ENCODE measurements at places on chromosomes 4 and X. TPM values are rescaled to one million over a fixed set of nuclear protein-coding genes. Genes with fewer than 3 reads are reported as not detected.

DNA sequence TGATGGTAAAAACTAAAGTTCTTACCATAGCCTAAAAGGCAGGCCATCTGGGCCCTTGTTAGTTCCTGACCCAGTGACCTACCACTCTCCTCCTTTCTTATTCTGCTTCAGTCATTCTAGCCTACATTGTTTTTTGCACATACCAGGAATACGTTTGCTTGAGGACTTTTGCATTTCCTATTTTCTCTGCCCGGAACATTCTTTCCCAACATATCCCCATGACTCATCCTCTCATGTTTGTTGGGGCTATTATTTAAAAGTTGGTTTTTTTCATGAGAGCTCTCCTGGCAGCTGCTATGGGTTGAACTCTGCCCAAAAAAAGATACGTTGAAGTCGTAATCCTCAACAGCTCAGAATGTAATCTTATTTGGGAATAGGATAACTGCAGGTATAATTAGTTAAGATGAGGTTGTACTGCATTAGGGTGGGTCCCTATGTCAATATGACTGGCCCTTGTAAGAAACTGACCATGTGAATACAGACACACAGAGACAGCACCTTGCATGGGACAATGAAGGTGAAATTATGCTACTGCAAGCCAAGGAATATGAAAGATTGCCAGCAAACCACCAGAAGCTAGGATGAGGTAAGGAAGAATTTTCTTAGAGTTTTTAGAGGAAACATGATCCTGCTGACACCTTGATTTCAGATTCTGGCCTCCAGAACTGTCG is 138.3 kb upstream of the PDHA2 start:
- DNase-seq, result no peak

GRCh38 chrX:136862546-136862945 is 18.0 kb downstream of the RBMX start:
- DNase-seq, result no peak

DNA sequence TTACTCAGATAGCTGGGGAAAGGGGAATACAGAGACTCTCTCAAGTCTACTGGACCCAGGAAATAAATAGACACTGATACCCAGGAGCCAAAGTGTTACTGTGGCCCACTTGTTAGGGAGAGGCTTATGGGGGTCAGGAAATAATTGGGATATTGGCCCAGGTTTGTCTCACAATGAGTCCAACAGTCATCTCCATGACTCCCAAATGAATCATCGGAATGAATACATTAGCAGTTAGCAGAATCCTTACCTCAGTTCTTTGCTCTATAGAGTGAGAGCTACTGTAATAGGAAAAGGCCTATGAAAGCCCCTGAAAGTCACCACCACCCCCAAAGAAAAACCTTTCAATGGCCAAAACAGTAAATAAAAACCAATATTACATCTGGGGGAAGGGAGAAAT is 42.4 kb upstream of the ARHGEF6 start:
- no peak for DNase-seq

- DNase-seq, result no peak
These were observed 368.7 kb upstream of the FAM241A start for GRCh38 chr4:111776561-111776960.

DNA sequence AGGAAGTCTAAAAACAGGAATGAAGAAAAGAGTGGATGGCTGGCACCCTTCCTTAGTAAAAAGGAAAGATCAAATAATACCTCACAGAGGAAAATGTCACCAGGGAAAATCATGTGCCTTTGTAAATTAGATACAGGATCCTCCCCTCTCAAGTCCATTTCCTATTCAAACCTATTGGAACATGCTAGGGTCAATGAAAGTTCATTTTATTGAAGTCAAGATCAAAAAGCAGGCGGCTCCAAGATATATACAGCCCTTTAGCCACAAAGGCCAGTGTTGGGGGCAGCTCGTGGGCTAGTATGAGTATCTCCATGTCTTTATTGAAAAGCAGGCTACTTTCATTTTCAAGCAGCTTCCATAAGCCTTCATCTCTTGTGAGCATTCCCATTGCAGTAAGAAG is 141.1 kb downstream of the QDPR start:
- no peak for DNase-seq

DNA sequence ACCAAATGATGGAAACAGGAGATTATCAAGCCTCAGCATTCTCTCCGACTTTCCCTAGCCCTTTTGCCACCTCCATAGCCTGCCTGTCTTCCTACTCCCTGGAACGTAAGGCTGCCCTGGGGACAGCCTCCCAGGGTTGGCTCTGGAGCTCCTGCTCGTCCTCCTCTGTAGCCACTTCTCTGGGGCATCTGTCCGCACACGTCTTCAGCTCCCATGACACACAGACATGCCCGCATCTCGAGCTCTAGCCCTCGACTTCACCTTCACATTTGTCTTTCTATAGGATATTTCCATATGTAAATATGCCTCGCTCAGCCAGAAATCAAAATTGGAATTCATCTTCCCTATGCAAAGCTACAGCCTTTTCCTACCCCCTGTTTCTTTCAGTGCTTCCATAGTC is 67.7 kb downstream of the TSC22D3 start:
- no peak for DNase-seq

- no peak for DNase-seq
These were observed 18.0 kb upstream of the MND1 start for GRCh38 chr4:153326513-153326912.

GRCh38 chr4:189001971-189002450 is 862.8 kb downstream of the TRIML1 start:
- no peak for DNase-seq

GRCh38 chrX:48957477-48957826 is at the start of gene OTUD5:
TSS of gene OTUD5 (minus strand) at chrX:48957607. CDS start at chrX:48957570, 37 bp downstream.
- no peak for DNase-seq

DNA sequence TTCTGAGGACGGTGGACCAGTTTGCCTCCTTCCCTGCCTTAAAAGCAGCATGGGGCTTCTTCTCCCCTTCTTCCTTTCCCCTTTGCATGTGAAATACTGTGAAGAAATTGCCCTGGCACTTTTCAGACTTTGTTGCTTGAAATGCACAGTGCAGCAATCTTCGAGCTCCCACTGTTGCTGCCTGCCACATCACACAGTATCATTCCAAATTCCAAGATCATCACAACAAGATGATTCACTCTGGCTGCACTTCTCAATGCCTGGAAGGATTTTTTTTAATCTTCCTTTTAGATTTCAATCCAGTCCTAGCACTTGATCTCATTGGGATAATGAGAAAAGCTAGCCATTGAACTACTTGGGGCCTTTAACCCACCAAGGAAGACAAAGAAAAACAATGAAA is 255.3 kb downstream of the RAPGEF2 start:
- DNase-seq, result no peak

DNA sequence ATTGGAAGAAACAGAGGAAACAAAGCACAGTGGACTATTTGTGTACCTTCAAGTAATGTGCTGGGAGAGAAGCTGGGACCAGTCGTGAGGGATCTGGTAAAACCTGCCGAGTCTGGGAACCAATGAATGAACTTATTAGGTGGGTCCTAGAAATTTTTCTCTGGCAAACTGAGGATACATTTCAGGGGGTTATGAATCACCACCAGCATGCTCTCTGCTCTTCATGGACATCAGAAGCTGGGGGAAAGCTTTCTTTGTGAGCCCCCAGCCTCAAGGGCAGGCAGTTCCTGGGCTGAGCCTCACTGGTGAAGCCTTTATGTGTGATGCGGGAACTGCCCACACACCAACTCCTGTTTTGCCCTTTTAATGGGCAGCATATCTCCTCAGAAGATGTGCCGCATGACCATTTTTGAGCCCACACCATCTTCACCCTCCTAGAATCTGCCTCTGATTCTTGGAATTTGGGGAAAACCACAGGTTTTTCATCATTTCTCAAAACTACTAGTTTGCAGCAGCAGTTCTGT is 95.4 kb upstream of the ENPP6 start:
- DNase-seq, result no peak

DNA sequence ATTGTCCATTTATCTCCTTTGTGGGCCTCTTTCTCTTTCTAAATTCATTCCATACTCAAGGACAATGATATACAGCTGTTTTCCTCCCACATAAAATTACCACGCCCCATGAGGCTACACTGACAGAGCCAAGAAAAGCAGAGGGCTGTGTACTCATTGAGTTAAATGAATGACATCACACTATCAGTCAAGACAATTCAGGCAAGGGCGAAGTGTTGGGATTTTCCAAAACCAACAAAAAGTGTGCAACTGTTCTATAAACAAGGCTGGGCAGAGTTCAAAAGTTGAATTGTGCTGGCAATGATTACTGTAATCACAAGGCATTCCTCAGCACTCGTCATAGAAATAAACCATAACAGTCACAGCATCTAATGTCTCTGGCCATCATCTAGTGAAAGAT is 799.6 kb upstream of the DIAPH2 start:
- peak; percentile 43 for DNase-seq

GRCh38 chr4:19256823-19257222 is 994.9 kb upstream of the SLIT2 start:
- no peak for DNase-seq

GRCh38 chrX:10795721-10796120 is 175.3 kb upstream of the MID1 start:
- no peak for DNase-seq

GRCh38 chrX:135973025-135973547 is 702 bp downstream of the MMGT1 start:
- DNase-seq, result no peak

GRCh38 chr4:135601351-135601750 is 1399.8 kb upstream of the PABPC4L start:
- no peak for DNase-seq

DNA sequence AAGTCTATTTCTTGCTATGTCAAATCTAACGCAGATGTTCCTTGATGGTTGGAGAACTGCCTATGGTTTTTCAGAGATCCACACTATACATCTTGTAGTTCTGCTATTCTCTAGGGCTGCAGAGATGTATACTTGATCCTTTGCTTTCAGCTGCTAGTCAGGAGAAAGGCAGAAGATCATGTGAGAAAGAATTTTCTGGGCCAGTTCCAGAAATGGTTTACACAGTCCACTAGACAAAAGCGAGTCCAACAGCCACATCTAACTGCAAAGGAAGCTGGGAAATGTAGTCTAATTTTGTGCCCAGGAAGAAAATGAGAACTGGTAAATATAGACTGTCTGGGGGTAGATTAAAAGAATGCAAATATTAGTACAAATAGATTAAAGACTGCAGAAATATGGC is 394.3 kb upstream of the SLIT2 start:
- no peak for DNase-seq

DNA sequence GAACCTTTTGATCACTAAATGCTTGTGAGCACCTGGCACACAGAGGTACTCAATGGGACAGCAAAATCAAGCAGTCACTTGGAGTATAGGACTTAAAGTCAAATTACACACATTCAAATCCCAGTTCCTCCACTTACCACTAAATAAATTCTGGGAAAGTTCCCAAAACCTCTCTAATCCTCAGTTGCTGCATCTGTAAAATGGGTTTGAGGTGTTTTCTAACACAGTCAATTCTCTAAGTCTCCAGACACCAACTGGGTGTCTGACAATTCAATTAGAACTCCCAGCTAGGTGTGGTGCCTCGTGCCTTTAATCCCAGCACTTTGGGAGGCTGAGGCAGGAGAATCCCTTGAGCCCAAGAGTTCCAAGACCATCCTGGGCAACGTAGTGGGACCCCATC is 19.0 kb downstream of the QDPR start:
- DNase-seq, result no peak

DNA sequence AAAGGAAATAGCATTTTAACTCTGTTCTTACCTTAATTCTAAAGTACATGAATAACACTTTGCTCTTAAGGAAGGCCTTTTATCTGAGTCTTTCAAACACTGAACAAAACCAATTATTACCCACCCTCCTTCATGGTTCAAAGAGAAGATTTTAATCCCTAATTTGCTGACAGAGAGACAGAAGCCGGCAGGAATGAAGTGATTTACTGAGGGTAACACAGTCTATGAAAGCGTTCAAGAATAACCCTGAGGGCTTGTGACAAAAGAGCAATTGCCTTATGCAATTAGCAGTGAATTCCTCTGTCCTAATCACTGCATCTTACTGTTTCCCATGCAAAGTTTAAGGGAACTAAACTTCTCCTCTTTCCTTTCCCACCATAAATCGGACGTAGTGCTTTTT is 144.1 kb downstream of the PACRGL start:
- DNase-seq, result no peak

DNA sequence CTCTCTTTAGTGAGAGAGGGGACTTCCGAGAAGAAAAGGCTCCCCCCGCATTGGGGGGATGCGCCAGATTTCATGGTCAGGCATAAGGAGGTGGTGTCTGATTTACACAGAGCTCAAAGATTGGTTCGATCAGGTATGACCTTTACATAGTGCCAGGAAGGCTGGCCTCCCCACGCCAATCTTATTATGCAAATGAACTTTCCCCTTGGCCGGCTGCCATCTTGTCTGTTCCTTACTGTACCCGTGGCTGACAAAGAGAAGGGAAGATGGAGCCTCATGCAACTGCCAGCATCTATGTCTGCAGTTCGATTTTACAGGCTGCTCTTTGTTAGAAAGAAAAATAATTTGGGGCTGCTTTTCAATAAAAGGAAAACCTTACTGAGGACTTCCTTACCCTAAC is 197.2 kb downstream of the GPM6A start:
- DNase-seq, result no peak

- DNase-seq, result peak; percentile 46
These were observed 16.7 kb upstream of the SOD3 start for GRCh38 chr4:24778464-24779225.

GRCh38 chr4:31007858-31008257 is 287.7 kb downstream of the PCDH7 start:
- no peak for DNase-seq

DNA sequence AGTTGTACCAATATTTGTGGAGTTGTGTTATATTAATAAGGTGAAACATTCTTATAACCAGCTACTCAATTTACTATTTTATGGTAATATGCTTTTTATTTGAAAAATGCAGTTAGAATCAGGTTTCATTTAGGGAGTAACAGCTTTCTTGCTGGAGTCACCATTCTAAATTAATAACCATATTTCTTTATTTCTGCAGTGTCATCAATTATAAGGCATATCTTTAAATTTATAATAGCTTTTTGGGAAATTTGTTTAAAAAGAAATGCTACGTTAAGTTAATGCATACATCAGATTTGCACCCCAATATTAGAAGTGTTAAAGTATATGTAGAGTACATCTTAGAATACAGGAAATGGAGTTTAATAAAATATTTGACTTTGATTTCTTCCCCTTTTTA is 18.9 kb downstream of the USP38 start:
- DNase-seq, result no peak

DNA sequence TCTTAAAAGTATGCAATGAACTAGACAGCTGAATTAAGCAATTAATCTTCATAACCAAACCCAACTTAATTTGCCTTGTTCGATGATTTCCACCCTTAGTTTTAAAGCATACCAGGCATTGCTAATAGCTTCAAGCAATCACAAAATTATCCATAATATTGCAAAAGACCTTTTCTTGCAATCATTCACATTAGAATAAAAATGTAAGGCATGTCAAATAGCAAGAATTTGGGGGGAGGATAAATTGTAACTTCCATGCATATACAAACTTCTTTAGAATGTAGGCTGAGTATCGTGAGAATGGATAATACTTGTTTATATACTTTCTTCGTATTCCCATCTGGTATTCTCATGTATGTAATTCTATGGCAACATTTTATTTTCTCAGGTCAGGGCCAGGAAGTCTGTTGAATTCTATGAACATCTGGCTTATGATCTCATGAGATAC is 28.7 kb upstream of the BMP2K start:
- DNase-seq, result no peak

SLC4A4 gene
- total RNA-seq, result 5.0 TPM

TMEM255A gene
- total RNA-seq, result 6.3 TPM

RAPGEF2 gene
- 61.0 TPM for total RNA-seq

FLNA gene
- 1,011 TPM for total RNA-seq

USP46 gene
- total RNA-seq, result 38.7 TPM

GPAT3 gene
- total RNA-seq, result 7.1 TPM

OCRL gene
- 22.7 TPM for total RNA-seq

CENPE gene
- total RNA-seq, result 0.90 TPM

SULT1B1 gene
- 0.87 TPM for total RNA-seq

SNCA gene
- 84.3 TPM for total RNA-seq

GSPT2 gene
- 6.1 TPM for total RNA-seq
